ENCODE measurements at places on chromosomes 2 and 18.

DNA sequence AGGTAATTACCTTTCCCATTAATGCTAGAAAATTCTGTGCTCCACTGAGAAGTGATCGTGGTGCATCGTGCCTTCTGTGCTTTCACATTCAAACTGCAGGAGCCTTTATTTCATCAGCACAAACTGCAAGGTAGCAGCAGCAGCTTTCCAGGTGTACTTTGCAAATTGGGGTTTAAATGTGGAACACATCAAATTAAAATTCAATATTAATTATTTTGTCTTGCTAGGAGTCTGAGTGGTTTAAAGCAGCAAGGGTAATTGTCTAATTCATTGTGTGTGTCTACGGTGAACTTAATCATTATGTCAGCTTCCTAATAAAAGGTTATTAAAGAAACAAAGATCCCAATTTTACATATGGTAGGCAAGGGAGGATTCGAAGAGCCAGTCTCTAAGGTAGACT, 180.8 kb upstream of the ATP5MC3 start:
- no peak for DNase-seq

DNA sequence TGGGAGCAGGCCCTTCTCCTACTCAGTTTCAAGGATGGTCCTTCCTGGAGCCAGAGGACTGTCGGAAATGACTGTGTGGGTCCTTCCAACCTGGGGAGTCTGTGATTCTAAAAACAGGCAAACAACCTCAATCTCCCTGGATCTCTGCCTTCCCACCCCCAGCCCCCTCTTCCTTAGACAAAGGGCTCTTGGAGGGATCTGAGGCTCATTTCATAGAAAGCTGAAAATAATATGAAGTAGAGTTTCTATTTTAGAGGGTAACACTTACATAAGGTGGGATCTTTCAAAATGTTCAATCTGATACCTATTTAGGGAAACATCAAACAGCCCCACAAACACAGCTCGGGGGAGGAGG, 69.4 kb downstream of the RHOB start:
- DNase-seq = no peak

DNA sequence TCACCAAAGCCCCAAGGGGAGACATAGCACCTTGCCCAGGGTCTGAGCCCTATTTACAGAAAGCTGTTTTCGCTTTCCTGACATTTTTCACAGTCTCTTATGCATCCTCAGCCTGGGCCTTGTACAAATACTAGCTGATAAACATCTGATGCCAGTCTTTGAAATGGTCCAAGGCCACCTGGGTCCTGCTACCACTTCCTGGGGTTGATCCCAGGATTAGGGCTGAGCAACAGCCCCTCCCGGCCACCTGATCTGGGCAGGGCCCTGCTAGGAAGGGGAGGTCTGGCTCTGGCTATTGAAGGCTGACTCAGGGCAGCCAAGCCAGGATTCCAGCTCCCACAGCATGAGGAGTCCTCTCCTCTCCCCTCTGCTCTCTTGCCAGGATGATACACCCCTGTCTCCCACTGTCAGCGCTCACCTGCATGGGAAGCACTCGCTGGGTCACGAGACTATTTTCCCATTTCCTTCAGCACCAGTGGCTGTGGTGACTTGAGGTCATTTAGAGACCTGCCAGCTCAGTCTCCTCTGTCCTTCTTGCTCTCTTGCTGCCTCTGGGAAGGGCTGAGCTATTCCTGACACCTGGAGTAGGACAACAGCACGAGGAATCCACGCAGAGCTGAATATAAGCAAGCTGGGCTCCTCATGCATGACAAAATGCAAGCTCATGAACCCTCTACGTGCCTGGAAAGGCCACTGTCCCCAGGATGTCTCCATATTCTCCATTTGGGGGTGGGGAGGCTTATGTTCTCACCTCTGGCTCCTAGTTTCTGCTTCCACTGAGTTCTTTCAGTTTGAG, 53.0 kb upstream of the LGALSL start:
- no peak for DNase-seq

DNA sequence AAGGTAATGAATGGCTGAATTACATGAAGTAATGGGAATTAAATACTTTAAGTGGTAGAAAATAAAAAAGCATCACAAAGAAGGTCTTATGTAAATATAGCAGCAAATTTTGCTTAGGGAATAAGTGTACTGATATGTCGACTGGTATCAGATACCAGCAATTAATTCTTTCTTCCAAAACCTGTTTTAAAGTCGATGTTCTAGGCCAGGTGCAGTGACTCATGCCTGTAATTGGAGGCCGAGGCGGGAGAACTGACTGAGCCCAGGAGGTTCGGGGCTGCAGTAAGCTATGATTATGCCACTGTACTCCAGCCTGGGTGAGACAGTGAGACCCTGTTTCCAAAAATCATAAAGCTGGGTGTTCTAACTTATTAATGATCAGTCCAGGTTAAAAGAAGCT, 30.3 kb downstream of the SP3 start:
- DNase-seq = no peak

GRCh38 chr2:207477896-207478295, 51.9 kb upstream of the CREB1 start:
- DNase-seq = no peak

- DNase-seq = peak; percentile 22
Observed at GRCh38 chr2:45567974-45568789, 42.9 kb downstream of the SRBD1 start.

- DNase-seq = peak; percentile 7
Observed at GRCh38 chr2:151634736-151635467, 99.4 kb downstream of the NEB start.

GRCh38 chr18:22403950-22404349, 13.8 kb downstream of the CTAGE1 start:
- no peak for DNase-seq

DNA sequence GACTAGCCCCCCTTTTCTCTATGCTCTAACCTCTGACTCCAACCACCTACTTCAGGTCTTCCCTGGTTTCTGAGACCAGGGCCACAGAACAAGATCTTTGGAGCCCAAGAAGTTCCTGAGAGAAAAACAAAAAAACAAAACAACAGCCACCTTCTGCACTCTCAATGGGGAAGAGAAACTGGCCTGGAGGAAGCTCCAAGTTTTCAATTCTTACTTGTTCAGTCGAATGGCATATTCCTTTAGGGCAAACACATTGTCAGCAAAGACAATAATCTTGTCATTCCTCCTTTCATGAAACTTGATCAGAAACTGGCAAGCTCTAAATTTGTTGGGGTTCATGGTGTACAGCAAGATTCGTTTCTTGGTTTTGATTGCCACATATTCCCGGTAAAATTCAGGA, 15.0 kb downstream of the ERCC3 start:
- no peak for DNase-seq

GRCh38 chr2:206336861-206337260, 62.4 kb downstream of the ZDBF2 start:
- no peak for DNase-seq

GRCh38 chr2:39932198-39932597, 153.1 kb upstream of the THUMPD2 start:
- DNase-seq = peak; percentile 21

- no peak for DNase-seq
Observed at GRCh38 chr2:61015976-61016375, 1.5 kb upstream of the PEX13 start.

GRCh38 chr18:51107082-51107481, 77.1 kb downstream of the SMAD4 start:
- no peak for DNase-seq

GRCh38 chr2:241850544-241851324, 8.0 kb downstream of the PDCD1 start:
- no peak for DNase-seq

GRCh38 chr2:142299021-142299420, 168.2 kb upstream of the LRP1B start:
- no peak for DNase-seq

GRCh38 chr18:69109686-69110085, 291.0 kb upstream of the DOK6 start:
- DNase-seq = no peak

DNA sequence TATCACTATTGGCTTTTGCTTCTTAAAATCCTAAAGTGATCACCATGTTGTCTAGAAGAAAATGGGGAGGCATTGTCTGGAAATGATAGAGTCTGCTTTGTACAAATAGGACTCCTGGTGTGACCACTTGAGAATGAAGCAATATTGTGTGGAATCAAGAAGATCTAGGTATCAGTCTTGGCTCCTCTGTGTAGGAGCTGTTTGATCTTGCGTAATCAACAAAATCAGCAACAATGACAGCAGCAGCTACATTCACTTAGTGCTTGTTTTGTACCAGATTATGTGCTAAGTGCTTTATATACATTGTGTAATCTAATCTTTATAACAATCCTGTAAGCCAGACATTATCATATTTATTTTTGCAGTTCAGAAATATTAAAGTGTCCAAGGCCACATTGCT, 17.8 kb downstream of the NCOA1 start:
- no peak for DNase-seq

- DNase-seq = no peak
Observed at GRCh38 chr2:231128541-231128940, 3.7 kb upstream of the HTR2B start.

GRCh38 chr2:207768168-207768865, 1.4 kb downstream of the FZD5 start:
- DNase-seq = peak; percentile 58

- no peak for DNase-seq
Observed at GRCh38 chr2:152929628-152930027, 211.2 kb downstream of the ARL6IP6 start.

- no peak for DNase-seq
Observed at GRCh38 chr2:239903210-239903609, 121.9 kb downstream of the NDUFA10 start.

DNA sequence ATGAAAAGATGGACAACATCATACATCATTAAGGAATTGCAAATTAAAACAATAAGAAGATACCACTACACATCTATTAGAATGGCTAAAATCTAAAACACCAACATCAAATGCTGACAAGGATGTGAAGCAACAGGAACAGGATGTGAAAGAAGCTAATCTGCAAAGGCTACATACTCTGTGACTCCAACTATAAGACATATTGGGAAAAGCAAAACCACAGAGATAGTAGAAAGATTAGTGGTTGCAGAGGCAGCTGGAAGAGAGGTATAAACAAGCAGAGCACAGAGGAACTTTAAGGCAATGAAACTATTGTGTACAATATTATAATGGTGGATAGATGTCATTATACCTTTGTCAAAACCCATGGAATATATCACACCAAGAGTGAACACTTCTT, 393.7 kb upstream of the RAB6C start:
- no peak for DNase-seq

- peak; percentile 34 for DNase-seq
Observed at GRCh38 chr18:48693625-48694262, 154.9 kb downstream of the CTIF start.

GRCh38 chr2:197435598-197436420, 981 bp upstream of the SF3B1 start:
- no peak for DNase-seq

DNA sequence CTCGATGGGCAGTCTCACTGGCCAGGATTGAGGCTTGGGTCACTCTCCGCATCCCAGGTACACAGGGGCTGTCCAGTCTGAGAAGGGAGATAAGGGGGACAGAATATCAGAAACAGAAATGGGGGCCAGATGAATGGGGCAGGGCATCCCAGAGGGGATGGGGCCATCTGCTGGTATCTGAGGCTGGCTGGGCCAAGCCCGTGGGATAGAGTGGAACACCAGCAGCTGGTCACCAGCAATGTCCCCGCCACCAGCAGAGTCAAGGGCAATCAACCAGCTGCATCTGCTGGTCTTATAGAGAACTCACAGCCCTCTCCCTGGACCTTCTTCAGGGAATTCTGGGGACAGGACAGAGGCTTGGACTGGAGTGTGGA, 128.8 kb upstream of the HAAO start:
- no peak for DNase-seq

GRCh38 chr2:212176151-212176550, 362.5 kb downstream of the ERBB4 start:
- no peak for DNase-seq

DNA sequence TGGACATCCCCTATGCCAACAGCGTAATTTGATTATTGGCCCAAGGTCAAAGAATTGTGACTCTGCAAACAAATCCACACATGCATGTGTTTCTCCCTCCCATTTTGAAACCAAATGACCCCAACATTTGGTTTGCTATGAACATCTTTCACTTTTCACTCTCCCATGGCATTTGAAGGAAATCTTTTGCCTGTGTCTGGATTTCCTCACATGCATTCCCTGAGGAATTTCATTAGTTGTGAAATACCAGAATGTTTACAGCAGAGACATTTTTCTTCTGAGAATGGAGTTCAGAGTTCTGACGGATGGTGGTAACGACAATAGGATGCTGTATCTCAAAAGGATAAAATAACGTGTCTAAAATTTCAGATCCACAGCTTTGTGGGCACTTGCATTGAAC, 60.3 kb upstream of the LMAN1 start:
- peak; percentile 18 for DNase-seq

DNA sequence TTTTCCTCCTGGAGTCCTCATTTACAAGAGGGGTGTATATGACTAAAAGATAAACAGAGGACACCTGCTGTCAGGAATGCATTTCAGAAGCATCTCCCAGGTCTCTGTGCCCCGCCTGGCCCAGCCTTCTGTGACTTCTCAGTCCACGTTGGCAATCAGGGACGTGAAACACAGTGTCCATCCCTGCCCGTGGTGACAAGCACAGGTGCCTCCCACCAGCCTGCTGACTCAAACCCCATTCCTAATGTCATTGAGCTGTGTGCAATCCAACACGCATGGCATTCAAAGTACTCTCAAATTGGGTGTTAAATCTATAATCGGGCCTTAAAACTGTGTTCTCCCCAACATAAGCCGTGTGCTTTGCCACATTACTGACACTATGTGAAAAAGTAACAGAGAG, 343.2 kb downstream of the EIPR1 start:
- no peak for DNase-seq

- DNase-seq = no peak
Observed at GRCh38 chr2:46555011-46555410, 75.6 kb downstream of the TMEM247 start.

- no peak for DNase-seq
Observed at GRCh38 chr2:2686222-2686621, 355.1 kb upstream of the MYT1L start.

All from EL (cell line).